Adrenal gland (tissue), 19 donors: ENCODE measurements at places on chromosomes 6 and 20. TPM values are rescaled to one million over a fixed set of nuclear protein-coding genes. Genes with fewer than 3 reads are reported as not detected.

ZC3H12D gene
- polyA plus RNA-seq = 0.77 TPM

TCF15 gene
- polyA plus RNA-seq = 3.0 TPM

SYNGAP1 gene
- 8.3 TPM for polyA plus RNA-seq

DNA sequence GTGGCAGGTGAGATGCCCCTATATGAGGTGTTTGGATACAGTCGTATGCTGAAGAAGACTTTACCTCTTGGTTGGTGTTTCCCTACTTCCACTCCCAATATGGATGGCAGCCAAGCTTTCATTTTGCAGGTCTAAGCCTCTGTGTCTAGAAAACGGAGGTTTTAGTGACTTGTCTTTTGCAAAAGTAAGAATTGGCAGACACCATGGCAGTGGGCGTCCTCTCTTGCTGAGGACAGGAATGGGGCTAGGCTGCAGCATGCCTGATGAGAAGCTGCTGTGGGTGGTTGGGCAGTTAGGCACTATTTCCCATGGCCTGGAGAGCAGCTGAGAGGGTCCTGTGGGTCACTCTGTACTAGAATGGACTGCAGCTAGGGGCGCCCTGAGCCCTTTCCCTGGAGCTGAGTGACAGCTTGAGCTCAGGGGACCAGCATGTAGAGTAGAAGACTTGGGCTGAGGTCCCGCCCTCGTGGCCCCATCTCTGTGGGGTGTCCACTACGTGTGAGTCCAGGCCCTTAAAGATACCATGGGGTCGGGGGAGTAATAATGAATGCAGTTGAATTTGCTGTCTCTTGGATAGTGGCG lies 127.4 kb downstream of the CDH26 start:
- DNase-seq = no peak

GRCh38 chr6:91437315-91437729 lies 850.5 kb upstream of the MAP3K7 start:
- DNase-seq = no peak

DNA sequence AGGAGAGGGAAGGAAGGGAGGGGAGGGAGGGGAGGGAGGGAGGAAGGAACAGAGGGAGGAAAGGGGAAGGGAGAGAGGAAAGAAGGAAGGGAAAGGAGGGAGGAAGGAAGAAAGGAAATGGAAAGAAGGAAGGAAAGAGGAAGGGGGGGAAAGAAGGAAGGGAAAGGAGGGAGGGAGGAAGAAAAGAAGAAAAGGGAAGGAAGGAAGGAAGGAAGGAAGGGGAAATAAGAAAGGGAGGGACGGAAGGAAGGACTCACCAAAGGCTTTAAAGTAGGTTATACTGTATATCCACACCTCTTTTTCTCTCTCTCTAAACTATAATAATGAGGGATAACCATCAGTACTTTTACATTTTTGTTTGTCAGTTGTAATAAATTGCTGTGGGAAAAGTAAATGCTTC lies 324.9 kb downstream of the ARHGAP18 start:
- no peak for DNase-seq

DPM1 gene
- polyA plus RNA-seq = 145 TPM

- no peak for DNase-seq
These were observed 741.4 kb upstream of the CHD6 start for GRCh38 chr20:42359617-42360016.

GRCh38 chr6:149651056-149651455 lies 2.5 kb upstream of the KATNA1 start:
- DNase-seq = no peak

FBXO30 gene
- polyA plus RNA-seq = 4.7 TPM

DNA sequence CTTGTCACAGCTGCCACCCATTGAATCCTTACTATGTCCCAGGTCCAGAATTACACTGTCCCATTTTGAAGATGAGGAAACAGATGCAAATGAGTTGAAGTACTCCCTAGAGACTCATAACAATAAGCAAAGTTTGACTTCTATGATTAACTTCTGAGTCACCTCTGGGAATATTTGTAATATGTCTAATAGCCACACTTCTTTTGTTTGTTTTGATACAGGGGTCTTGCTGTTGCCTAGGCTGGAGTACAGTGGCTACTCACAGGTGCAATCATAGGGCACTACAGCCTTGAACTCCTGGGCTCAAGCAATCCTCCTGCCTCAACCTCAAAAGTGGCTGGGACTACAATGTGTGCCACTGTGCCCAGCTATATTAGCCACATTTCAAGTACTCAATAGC lies 11.4 kb upstream of the SOX12 start:
- DNase-seq = no peak
